ENCODE measurements at places on chromosomes 7 and 10.

GRCh38 chr10:131004276-131004675 is 307.2 kb downstream of the TCERG1L start:
- no peak for DNase-seq

GRCh38 chr7:91068136-91068795 is 196.0 kb upstream of the FZD1 start:
- DNase-seq, result no peak

GRCh38 chr10:130440494-130440893 is 304.3 kb downstream of the GLRX3 start:
- DNase-seq, result no peak

- no peak for DNase-seq
These were observed 28.1 kb upstream of the NPVF start for GRCh38 chr7:25256333-25256819.

DNA sequence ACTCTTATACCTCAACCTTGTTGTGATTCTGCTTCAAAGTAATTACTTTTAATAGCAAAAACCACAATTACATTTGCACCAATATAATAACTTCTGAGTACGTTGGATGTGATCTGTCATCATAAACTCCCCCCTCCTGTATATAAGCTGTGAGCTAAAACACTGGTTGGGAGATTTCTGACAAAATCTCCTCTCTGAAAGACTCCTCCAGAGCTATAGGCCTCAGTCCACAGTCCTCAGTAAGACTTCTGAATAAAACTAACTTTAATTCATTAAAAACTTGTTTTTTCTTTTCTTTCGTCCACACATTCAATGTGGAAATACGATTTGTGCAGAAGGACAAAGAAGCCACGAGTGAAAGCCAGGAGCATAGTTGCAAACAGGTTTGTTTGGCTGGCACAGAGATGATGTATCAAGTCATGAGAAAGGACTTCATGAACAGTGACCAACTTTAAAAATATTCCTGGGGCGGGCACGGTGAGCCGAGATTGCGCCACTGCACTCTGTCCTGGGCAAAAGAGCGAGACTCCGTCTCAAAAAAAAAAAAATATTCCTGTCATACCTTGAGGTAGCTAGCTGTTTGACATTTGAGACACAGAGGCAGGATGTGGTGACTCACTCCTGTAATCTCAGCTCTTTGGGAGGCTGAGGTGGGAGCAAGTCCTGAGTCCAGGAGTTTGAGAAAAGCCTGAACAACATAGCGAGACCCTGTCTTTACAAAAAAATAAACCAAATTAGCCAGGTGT is 91.1 kb upstream of the ARHGAP21 start:
- DNase-seq, result no peak

DNA sequence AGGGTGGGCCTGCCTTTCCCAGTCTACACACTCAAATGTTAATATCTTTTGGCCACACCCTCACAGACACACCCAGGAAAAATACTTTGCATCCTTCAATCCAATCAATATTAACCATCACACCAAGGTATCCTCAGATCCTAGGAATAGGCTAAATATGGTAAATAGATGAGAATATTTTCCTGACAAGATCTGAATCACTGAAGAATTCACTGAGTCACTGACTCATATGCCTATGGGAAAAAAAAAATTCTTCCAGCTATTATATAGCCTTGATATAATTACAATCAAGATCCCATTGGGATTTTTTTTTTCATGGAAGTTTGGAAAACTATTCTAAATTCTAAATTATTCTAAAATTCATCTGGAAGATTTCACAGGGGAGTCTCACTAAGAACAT is 65.8 kb downstream of the INHBA start:
- DNase-seq, result no peak

GRCh38 chr10:727162-727790 is 37.8 kb upstream of the DIP2C start:
- DNase-seq, result no peak

DNA sequence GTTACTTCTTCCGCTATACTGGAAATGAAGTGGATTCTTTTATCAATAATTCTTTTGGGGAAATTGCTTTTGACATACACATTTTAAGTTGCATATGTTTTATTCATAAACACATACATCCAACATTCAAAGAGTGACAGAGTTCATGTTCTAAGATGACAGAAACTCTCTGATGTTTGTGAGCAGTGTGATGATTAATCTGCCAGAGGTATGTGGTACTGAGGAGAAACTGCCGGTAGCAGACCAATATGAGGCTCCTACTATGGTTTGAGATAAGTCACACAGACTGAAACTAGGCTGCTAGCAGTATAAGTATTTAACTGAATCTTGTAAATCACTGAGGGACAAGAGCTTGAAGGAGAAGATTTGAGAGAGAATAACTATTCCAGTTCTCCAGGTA is 524.1 kb upstream of the SEMA3D start:
- DNase-seq, result no peak

DNA sequence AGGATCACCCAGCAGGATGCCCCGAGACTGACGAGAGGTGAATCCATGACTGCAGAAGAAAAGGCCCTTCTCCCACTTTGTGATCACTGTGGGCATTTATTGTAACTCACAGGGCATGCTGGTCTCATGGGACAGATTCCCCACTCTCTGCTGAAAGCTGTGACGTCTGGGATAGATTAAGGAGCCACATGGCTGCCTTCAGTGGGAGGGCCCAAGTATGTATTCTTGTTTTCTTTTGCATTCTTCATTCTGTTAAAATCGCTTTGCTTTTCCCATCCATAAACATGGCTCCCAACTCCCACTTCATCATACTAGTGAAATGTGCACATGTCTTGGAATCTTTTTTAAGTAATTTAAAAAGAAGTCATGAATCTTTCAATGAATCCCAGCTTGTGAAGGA is 67.2 kb downstream of the FAM107B start:
- DNase-seq, result no peak

DNA sequence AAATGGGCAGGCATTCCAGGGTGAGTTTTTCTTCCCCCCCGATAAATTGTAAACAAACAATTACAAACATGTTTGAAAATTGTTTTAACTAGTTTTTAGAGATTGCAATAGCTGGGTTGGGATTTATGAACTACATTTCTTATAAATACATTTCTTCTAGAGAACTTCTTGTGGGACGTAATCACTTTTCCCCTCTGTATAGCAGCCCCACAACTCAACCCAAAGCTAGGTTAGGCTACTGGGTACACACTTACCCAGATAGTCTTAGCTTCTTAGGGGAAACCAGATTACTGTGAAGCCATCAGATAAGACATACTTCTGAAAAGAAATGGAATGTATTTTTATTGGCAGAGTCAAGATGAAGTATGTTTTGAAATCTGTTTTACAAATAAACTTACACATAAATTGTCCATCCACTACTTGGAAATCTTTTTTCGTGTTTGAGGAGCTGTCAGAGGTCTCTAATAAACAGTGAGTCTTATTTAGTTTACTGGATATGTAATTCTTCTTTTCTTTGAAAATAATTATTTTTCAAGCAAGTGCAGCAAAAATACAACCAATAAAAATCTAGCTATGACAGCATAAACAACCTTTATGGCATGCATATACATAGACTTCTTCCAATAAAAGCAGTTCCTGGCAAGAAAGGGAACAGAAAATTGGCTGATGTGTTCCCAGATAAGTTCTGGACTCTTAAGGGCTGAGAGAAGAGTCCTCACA is 8.0 kb upstream of the GLRX3 start:
- DNase-seq, result no peak

DNA sequence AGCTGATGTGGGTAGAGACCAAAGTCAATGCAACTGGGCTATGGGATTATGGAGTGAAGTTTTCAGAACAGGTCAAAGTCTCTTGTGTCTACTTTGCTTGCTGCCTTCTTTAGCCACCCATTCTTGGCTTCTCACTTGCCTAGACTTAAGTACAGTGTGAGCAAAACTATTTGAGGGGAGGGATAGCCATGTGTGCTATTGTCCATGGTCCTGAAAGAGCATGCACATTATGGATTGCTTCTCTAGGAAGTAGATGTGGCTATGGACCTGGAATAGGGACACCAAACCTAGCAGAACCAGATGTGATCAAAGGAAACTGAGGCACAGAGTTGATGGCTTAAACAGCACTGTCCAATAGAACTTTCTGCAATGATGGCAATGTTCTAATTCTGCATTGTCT is 81.9 kb upstream of the ZNF800 start:
- DNase-seq, result no peak

DNA sequence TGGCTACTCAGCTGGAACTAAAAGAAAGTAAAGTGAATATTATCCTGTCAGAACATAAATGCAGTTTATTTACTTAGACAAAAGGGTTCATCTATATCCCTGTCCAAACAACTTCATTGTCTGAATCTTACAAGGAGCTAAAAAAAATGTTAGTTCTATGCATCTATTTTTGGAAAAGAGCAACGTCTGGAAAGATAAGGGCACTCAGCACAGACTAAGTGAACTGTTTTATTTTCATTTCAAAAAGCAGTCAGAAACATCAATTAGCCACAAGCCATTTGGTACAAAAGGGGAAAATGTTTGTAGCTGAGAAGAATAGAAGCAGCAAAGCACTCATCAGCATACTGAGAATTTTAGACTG is 245.5 kb downstream of the FOXP2 start:
- DNase-seq, result peak; percentile 63

DNA sequence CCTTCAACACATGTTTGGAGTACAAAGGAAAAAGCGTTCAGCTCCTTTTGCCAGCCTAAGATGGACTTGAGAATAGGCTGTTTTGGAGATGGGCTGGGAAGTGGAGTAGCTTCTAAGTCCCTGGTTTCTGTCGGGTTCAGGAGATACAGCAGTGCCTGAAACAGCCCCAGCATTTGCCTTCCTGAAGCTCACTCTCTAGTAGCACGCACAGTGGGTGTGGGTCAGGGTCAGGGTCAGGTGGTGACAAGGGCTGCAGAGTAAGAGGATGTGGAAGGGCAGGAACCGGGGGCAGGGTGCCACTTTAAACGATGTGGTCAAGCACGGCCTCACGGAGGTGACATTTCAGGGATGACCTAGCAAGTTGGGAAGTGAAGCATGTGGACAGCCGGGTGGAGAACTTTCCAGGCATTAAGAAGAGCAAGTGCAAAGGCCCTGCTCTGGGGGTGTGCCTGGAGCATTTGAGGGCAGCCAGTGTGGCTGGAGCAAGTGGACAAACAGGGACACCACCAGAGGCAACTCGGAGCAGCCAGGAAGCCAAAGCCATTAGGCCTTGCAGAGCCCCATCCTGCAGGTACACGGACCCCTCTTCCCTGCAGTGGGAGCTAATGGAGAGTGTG is 382.2 kb upstream of the ZMIZ1 start:
- no peak for DNase-seq

DNA sequence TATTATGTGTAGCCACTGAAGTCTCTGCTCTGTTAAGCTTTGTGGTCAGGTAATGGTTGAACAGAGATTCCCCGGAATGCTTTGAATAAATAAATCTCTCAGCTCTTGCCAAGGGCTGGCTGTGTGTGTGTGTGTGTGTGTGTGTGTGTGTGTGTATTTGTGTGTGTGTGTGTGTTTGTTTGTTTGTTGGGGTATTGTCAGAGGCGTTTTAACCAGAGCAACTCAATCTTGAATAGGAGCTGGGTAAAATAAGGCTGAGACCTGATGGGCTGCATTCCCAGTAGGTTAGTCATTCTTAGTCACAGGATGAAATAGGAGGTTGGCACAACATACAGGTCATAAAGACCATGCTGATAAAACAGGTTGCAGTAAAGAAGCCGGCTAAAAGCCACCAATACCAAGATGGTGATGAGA is 256.2 kb upstream of the CACNA2D1 start:
- no peak for DNase-seq

- no peak for DNase-seq
These were observed 186.3 kb downstream of the PTPRN2 start for GRCh38 chr7:158401295-158401694.

DNA sequence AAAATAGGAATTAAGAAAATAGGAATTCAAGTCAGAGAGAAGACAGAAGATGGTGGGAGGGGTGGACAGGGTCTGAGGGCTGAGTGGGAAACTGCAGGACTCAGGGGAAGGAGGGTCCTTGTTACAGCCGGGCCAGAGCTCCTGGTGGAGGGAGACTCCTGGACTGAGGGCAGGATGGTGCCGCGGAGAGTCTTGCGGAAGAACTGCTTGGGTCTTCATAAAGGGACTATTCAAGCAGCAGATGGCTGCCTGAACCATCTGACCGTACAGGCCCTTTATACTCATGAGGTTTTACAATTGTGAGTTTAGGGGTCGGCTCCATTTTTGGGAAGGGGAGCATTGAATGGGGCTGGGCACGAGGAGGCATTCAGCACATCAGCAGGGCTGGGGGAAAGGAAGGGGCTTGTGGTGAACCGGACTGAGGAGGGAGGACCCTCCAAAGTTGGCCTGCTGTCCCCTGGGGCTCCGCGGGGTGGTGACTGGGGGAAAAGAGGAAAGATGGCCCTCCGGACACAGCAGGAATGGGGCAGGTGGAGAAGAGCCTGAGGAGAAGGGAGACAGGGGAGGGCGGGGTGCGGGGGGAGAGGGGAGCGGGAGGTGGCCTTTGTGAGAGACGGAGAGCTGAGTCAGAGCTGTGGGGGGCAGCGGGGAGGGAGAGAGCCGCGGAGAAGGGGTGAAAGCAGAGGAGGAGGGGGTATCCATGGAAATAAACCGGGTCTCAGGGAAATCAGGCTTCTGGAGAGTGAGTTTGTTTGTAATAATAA is 1.5 kb downstream of the FAM131B start:
- no peak for DNase-seq

DNA sequence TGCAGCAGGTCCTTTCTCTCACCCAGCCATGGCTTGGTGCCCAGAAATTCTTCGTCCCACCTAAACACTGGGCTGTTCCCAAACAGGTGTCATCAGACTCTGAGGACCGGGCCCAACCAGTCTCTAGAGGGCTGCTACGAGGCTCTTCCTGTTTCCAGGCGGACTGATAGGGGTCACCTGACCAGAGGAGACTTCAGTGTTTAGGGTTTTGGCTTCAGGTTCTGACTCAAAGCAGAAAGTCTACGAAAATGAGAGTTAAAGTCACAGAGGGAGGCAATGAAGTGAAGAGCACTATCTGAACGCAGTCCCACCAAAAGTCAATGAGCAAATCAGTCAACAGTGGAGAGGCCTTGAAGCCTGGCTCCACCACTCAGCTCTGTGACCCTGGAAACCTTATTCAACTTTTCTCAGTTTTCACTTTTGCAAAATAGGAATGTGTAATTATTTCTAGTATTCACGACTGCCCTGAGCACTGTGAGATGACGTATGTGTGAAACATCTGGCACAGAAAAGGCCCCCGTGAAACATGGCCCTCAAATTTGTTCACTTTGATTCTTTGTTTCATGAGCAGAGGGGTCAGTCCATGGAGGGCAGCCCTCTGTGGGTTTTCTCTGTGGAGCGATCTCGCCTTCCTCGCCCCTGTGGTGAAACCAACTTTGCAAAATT is 189.9 kb upstream of the PDE1C start:
- no peak for DNase-seq

DNA sequence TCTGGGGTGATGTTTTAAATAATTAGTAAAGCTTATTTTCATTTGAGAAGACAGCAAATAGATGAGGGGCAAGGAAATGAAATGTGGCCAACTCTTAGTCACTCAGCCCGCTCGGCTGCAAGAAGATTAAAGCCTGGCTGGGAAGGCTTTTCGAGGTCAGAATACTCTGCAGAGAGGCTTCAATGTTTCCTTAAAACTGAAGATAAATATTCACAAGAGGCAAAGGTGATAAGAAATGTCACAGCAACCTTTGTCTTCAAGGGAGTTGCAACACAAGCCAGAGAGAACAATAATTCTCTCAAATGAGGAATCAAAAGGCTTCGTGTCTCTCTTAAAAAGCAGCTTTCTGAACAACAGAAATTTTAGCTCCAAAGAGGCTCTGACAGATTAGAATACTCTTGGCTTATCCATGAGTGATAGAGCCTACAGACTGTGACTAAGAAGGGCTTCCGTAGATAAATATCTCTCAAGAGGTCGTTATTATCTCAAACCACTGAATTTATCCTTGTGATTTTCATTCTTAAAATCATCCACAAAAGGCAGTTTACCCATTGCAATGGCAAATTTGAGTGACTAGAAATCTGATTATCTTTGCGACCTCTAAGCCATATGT is 92.5 kb downstream of the KLF6 start:
- DNase-seq, result no peak
